ENCODE measurements at places on chromosomes 7 and 10.

DNA sequence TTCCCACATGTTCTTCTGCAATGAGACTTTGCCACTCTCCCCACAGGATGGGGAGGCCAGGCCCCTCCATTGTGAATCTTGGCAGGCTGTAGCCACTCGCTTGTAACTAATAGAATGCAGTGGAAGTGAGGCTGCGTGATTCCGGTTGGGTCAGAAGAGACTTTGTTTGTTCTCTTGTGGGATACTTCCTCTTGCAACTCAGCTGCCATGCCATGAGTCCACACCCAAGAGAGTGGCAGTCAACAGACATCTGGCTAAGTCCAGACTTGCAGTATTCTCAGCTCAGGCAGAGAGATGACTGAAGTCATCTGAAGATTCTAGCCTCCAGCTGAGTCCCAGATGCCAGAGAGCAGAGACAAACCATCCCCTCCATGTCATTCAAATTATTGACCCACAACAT, 153.4 kb upstream of the GDF10 start:
- no peak for DNase-seq

GRCh38 chr7:30566596-30566995, 28.1 kb upstream of the GARS1 start:
- DNase-seq, result no peak

GRCh38 chr10:80186364-80187012, 18.8 kb downstream of the ANXA11 start:
- DNase-seq, result no peak

DNA sequence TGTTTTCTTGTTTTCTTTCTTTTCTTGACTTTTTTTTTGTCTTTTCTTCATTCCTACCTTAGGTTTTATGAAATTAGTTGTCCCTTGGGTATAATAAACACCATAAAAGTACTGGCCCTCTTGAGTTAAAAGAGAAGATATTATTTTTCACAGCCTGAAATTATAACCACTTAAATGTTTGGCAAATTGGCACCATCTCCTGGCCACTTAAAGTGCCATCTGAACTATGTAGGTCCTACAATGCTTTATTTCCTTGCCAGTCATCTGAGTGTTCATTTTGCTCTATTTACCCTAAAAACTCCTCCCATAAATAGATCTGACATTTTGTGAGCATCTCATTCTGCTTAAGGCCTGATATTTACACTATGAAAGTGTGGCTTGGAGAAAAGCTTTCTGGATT, 98.9 kb upstream of the PRKCQ start:
- no peak for DNase-seq

GRCh38 chr7:26356229-26356628, 64.6 kb downstream of the SNX10 start:
- DNase-seq, result no peak

GRCh38 chr10:93757136-93757535, 600 bp upstream of the LGI1 start:
- no peak for DNase-seq

DNA sequence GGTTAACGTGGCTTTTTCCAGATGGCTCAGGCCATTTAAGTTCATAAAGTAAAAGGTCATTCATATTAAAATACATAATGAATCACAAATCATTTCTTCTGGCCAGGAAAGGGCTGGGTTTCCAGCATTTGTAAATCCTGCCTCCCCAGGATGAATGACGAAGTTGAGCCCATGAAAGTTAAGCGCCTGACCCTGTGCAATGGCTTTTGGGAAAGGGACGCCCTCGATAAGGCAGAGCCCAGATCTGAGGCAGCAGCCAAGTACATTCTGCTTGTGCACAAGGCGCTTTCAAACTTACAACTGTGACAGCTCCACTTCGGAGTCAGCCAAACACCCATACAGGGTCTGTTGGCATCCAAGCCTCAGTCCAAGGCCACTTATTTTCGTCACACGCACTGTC, 2.8 kb downstream of the GIMAP6 start:
- DNase-seq, result no peak

DNA sequence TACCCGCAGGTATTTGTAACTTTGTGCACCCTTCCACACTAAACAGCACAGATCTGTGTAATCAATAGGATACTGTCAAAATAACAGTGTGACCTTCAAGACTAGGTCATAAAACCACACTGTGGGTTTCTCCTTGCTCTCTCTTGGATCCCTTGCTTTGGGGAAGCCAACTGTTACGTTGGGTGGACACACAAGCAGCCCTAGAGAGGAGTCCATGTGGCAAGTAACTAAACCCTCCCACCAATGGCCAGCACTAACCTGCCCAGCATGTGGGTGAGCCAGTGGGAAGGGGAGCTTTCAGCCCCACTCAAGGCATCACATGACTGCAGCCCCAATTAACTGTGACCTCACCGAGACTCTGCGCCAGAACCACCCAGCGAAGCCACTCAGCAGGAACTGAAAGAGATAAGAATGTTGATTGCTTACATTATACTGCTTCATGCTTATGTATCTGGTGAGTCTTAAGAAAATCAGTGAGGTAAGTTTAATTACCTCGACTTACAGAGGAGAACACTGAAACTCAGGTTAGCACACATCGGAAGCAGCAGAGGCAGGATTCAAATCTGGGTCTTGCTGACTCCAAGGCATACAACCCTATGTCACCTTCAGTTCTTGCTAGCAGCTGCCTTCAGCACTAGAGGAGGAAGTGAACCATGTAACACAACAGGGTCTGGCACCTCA, 9.4 kb upstream of the ZC3HAV1 start:
- no peak for DNase-seq

- no peak for DNase-seq
Observed at GRCh38 chr10:124650263-124650662, 93.9 kb downstream of the FAM53B start.

- DNase-seq, result no peak
Observed at GRCh38 chr7:70215491-70215890, 617.2 kb downstream of the AUTS2 start.

DNA sequence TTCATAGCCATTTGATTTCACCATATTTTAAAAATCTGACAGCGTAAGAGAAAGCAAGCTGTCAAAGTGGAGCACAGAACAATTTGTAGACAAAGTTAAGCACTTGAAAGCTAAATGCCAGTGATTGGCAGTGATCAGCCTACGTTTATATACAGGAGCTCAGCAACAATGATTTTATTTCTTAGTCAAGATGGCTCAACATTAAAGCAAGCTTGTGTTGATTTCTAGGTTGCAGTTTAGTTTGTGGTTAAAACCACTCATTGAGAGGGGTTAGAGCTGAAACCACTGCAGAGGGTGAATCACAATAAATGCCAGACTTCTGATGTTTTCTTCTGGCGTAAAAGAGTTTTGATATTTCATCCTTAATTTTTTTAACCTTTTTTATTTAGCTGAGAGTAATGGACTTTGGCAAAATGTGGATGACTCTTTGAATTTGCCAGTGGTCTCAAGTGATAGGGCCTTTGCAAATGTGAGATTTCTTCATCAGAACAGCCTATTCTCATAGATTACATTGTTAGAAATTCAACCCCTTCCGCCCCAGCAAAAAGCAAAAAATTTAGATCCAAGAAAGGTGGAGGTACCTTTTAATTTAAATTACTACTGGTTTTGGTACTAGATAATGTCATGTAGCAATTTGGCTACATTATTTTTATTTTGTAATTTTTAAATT, 73.8 kb downstream of the SHOC2 start:
- no peak for DNase-seq

DNA sequence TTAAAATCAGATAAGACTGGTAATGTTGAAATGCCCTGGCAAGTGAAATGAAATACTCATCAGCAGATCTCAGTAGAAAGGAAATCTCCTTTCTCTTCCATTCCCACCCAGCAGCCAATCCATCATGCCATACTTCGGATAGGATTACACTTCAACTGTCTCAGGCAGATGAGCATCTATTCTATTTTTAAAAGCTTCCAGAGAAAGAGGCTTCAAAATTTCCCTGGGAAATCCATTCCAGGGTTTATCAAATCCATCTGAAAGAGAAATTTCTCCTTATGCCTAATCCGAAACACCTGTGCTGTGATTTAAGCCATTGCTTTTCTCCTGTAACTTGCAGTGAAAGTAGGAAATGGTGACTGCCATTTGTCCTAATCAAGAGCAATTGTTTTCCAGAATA, 60.4 kb upstream of the RAPGEF5 start:
- no peak for DNase-seq

DNA sequence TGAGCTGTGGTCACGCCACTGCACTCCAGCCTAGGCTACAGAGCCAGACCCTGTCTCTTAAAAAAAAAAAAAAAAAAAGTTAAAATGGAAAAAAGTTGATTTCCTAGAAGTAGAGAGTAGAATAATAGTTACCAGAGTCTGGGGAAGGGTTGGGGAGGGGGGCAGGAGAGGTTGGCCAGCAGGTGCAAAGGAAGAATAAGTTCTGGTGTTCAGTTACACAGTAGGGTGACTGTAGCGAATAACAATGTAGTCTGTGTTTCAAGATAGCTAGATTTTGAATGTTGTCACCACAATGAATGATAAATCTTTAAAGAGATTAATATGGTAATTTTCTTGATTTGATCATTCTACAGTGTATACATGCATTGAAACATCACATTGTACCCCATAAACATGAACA, 142.9 kb downstream of the NRF1 start:
- no peak for DNase-seq

DNA sequence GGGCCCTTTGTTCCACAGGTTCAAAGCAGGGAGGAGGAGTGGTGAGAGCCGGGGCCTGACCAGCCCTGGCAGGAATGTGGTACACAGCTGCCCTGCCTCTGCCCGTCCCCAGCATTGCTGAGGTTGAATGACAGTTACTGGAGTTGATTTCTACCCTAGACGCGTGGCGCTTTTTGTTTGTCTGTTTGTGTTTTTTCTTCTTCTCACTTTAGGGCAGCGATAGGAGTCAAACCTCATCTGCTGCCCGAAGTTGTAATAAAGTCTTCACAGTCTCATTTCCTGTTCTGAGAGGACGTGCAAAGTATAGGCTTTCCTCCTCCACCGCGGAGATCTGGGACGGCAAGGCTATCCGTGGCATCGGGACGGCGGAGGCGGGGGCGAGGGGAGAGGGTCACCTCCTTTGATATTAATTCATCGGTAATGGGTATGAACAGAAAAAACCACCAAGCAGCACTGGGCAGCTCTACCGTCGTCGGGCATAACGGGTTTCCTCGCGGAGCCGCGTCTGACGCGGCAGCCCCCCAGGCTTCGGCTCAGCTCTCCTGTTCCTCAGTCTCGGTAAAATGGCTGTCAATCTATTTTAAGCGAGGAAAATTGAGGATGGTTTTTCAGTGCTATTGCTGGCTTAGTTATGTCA, 160.8 kb downstream of the LRMDA start:
- no peak for DNase-seq

DNA sequence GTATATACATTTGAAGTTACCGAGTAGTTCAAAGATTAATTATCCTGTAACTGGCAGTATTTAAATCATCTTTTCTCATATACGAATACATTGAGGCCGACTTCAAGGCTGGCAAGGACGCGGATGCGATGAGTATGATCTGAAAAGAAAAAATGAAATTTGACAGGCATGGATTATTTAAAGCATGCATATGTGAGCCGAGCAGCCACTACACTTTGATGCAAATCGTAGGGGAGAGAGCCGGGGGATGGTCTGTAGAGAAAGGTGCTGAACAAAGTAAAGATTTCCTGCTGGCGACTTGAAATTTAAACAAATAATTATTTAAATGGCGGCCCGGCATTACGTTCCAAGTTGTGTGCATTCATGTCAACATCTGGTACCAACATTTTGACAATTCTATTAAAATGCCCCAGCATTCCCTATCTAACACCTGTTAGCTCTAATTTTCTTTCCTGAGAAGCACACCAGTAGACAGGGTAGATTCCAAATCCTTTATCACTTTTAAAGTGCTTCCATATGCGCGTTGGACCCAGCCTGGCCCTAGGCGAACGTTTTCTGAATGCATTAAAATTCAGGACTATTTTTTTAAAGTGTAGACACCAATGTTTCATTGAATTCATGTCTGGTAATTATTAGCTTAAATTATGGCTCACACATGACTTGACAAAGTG, 188.7 kb downstream of the EMX2 start:
- DNase-seq, result no peak

DNA sequence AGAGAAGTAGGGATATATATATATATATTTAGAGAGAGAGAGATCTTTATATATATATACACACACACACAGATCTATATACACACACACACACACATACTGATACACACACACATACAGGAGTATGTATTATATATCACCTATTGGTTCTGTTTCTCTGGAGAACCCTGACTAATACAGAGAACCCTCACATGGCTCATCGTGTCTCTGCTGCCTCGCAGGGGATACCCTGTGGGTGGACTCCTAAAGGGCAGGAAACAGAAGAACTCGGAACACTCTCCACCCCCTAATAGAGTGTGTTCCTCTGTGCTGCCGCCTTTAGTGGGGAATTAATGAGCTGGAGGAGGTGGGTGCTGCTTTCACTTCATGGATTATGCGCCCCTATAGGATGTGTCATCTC, 86.6 kb downstream of the NPY start:
- DNase-seq, result no peak

DNA sequence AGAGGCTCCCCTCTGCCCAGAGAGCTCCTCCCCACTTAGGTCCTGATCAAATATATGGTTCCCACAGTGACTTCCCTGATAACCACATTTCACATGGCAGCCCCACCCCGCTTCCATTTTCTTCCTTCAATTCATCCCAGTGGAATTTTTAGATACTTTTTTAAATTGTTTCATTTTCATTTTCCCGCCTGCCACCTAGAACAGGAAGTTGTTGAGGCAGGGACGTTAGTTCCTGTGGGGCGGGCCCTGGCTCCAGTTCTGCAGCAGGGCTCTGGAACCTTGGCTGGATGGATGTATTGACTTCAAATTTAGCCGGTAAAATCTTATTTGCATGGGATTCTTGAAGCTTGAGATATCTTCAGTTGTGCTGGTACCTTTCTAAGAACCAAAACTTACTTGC, 226.6 kb downstream of the PAXIP1 start:
- DNase-seq, result no peak

GRCh38 chr10:70907637-70908405, 19.5 kb upstream of the PCBD1 start:
- DNase-seq, result no peak

GRCh38 chr7:22270371-22270770, 86.6 kb downstream of the RAPGEF5 start:
- DNase-seq, result no peak

GRCh38 chr10:375815-376505, 240.7 kb downstream of the ZMYND11 start:
- no peak for DNase-seq

DNA sequence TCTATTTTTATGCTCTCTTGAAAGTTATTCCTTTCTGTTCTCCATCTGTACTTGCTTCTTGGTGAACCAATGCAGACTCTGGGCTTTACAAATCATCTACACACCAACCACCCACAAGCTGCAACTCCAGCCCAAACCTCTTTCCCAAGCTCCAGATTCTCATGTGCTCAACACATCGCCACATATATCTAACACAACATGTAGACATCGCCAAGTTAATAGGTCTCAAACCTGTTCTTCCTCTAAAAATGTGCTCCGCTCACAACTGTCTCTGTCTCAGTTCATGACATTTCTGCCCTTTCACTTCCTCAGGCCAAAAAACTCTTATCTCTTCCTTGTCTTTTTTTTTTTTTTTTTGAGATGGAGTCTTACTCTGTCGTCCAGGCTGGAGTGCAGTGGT, 95.7 kb upstream of the EEPD1 start:
- no peak for DNase-seq

All from cortex of kidney (tissue), 1 donor.